ENCODE measurements at places on chromosomes 7 and 10.

DNA sequence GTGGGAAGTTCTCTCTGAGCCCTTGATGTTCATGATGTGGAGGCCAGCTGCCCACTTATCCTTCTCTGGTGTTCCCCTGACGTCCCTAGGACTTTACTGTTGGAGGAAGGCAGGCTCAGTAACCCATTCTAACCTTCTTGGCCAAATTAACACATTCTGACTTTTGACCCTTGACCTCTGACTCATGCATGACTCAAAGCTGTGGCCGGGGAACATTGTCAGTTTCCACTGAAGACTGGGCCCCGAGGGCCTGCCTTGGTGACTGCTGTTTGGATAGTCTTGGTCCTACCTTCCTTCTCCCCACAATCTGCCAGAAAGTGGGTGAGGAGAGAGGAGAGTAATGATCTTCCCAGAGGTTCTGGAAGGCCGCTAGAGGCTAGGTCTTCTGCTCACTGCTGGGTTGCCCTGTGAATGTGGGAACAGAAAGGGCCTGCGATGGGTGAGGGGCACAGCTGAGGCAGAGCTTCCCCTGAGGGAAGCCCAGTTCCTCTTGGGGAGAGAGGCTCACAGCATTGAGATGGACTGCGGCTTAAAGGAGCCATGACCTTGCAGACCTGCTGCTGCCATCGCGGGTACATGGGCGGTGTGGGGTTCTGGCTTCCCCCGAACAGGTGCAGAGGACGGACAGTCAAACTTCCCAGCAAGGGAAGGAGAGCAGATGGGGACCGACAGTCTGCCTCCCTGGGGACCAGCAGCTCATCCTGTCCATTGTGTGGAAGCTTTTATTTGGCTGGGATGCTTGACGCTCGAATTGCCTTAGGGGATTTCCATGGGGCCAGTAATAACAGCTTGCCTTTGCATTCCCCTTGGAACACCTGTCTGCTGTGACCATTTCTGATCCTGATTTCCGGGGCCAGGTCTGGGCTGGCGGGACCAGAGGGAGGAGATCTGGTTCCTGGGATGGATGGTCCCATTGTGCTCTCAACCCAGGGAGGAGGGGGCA is 43.8 kb downstream of the ADAMTS14 start:
- no peak for DNase-seq

DNA sequence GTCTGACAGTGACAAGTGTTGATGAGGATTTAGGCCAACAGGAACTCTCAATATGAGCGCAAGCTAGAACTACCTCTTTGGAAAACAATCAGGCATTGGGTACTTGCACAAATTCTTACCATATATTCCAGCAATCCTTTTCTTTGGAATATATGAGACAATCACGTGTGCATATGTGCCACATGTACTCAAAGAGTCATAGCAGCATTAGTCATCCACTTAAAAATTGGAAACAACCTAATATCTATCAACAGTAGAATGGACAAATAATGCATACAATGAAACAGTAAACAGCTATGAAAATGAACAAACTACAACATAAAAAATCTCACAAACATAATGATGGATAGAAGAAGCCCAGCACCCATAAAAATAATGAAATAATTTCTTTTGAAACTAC is 179.7 kb downstream of the GLI3 start:
- no peak for DNase-seq

DNA sequence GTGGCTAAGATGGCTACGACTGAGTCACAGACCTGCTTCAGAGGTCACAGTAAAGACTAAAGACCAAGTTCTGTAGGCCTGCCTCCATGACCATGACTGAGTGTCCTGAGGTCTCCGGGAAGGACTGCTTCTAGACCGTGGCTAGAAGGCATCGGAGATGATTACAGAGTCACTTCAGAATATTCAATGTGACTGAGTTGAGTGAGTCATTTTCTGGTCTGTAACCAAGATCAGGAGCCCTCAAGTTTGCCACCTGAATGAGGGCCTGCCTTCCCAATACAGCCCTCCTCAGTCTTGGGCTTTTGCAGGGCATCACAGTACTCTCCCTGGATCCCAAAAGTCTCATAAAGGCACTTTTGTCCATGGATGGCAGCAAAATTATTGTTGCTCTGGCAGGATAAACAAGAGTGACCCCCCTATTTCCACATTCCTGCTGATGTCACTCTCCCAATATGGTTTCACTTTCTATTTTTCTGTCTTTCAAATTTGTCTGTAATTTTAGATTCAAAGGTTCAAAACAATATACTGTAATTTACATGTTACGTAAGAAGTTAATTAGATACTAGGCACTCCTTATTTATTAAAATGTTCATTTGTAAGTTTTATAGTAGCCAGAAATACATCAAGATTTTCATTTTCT is 47.7 kb upstream of the ZNF92 start:
- DNase-seq = no peak

- peak; percentile 80 for DNase-seq
These were observed 45.4 kb downstream of the SLC13A1 start for GRCh38 chr7:123154231-123154860.

DNA sequence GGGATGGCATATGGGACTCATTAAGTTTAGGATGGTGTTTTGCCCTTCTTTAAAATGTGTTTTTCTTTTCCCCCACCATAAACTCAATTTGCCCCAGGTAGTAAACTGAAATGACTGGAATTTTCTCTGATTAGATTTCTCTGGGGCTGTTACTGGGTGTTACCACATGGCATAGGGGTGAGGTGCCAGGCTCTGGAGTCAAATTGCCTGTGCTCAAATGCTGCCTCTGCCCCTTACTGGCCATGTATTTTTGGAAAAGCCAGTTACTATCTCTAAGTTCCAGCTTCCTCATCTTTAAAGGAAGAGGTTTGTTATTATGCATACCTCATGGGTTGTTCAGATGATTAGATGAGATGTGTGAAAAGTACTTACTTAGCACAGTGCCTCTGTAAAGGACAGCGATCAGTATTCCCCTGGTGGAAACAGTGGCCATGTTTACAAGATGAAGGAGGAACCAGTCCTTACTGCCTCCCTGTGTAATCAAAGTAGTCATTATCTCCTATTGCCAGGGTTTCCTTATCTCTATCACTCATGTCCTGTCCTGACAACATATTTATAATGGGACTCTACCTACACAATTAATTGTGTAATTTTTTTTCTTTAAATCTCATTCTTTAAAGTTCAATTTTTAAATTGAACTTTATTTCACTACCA is 352.0 kb downstream of the KCNMA1 start:
- DNase-seq = no peak

DNA sequence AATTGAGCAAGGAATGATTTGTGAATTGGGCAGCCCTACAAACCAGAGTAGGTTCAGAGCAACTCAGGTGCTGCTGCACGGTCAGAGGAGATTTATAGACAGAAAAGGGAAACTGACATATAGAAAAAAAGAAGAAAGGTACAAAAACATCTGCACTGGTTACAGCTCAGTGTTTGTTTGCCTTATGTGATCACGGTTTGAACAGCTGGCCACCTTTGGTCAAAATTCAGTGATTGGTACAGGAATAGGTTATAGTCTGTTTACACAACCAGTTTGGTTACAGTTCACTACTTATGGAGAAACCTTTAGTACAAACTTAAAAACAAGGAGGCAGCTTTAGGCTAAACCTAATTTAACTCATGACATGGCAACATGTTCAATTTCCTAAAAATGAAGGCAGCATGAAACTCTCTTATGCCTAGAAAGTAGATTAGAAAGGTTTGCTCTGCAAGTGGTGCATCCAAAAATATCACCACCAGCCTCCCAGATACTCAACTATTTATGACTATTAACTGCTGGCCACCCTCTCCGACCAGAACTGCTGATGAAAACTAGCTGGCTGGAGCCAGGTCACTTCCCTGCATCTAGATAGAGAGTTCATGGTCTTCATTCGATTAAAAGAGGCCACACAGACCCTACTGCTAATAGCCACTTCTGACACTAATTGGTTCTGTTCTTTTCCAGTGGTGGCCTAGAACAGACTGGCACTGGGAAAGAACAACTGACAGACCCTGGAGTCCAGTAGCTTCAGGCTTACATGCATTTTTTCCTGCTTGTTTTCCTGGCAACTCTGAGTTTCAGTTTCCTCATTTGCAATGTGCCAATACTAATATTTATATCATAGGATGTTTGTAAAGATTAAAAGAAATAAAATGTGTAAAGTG is 548.0 kb downstream of the CCSER2 start:
- no peak for DNase-seq

DNA sequence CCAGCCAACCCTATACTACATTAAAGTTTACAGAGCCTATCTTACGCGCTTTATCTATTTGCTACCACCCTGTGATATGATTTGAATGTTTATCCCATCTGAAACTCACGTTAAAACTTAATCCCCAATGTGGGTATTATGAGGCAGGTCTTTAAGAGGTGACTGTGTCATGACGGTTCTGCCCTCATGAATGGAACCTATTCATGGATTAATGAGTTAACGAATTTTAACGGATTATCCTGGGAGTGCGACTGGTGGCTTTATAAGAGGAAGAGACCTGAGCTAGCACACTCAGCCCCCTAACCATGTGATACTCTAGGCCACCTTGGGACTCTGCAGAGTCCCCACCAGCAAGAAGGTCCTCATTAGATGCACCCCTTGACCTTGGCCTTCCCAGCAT is 37.8 kb downstream of the SRPK2 start:
- DNase-seq = no peak

GRCh38 chr10:69842020-69842419 is 40.3 kb downstream of the COL13A1 start:
- DNase-seq = peak; percentile 5

DNA sequence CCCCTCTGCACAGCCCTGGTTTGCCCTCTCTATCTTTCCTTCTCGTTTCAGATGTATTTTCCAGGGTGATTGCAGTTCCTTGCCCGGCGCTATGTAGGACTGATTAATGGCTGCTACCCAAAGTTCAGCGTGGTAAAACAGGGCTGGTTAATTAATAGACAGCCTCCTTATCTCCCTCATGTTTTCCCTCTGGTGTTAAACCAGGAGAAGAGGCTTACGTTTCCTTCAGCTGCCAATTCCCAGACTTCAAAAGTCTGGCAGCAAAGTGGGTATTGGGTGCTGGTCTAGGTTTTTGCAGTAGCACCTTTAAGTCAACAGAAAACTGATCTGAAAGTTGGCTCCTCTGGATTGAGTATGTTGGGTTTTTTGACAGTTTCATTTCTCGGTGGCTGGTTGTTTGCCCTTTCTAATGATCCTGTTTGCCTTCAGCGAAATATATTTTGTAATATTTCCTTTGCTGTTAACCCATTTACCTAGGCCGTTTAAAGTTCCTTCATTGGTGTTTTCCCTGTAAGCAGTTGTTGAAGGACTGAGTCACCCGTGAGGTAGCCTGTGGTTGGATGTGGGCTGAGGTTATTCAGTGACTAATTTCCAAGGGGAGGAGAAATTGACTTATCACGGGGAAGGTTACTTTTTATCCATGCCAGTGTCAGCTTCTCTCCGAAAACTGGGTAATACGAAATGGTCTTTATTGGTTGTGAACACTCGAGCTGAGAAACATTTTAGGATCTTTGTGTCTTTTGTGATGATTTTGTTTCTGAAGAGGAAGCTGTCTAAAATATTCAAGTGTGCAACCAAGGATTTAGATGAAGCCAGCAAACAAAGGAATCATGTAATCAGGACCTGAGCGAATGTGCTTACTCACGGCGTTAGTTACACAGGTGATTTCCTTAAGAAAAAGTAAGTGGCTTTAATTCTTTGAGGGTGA is 257.2 kb downstream of the KIAA1217 start:
- peak; percentile 50 for DNase-seq

All from GM12865 (cell line).